Activated CD8-positive, alpha-beta memory T cell treated with anti-CD3 and anti-CD28 coated beads for 1 hour (primary cell): ENCODE measurements at places on chromosomes 4 and X.

DNA sequence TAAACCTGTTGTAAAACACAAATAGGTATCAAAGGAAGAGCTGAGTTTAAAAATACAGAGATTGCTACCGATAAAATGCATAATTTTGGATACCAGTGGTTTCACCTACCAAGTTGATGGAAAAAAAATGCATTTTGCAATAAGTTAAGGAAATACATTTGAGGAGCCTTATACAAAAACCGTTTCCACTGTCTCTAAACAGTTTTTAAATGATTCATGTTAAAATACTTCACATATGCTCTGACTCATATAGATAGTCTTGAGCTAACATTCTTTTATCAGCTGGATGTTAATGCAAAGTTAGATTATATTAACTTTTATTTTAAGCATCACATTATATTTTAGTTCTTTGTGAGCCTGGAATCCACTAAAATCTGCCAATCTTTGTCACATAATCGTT, 50.6 kb upstream of the ANKRD17 start:
- DNase-seq: no peak

DNA sequence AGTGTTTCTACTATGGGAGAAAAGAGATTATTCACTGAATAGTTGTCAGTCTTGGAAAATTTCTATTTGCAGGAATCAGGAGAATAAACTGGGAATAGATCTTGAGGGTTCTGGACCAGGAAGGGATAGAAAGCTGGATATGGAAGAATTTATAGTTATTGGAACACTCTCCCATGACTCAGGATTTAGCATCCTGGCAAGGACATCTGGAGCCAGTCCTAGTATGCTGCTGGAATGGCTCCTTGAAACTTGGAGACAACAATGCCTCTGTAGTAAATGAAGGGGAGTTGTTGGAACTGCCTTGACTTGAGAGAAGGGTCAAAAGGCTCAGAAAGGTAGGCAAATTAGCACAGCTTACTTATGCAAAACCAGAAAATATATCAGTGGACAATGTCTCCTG, 23.5 kb upstream of the THOC2 start:
- no peak for DNase-seq

GRCh38 chr4:174553031-174553430, 30.7 kb upstream of the HPGD start:
- no peak for DNase-seq

GRCh38 chr4:150923945-150924344, 91.1 kb downstream of the LRBA start:
- no peak for DNase-seq

DNA sequence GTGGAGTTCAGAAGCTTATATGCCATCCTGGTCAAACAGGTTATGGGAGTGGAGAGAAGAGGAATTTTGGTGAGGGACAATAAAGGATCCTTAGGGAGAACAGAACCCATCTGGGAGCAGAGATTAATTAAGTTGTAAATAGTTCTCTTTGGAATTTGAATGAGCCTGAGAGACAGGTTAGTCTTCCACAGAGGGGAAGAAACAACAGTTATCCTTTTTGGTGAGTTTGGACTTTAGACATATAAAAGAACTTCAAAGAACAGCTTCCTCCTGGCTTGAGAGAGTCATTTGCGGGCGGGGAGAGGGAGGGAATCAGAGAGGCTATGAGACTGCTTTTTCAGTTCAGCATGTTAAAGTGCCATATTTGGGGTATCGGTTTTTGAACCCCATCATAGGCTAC, 793.3 kb upstream of the MAGEB2 start:
- DNase-seq: no peak

- DNase-seq: no peak
Observed at GRCh38 chrX:38095971-38096529, 89.7 kb downstream of the SYTL5 start.

- no peak for DNase-seq
Observed at GRCh38 chr4:37927434-37927833, 32.8 kb upstream of the PTTG2 start.

DNA sequence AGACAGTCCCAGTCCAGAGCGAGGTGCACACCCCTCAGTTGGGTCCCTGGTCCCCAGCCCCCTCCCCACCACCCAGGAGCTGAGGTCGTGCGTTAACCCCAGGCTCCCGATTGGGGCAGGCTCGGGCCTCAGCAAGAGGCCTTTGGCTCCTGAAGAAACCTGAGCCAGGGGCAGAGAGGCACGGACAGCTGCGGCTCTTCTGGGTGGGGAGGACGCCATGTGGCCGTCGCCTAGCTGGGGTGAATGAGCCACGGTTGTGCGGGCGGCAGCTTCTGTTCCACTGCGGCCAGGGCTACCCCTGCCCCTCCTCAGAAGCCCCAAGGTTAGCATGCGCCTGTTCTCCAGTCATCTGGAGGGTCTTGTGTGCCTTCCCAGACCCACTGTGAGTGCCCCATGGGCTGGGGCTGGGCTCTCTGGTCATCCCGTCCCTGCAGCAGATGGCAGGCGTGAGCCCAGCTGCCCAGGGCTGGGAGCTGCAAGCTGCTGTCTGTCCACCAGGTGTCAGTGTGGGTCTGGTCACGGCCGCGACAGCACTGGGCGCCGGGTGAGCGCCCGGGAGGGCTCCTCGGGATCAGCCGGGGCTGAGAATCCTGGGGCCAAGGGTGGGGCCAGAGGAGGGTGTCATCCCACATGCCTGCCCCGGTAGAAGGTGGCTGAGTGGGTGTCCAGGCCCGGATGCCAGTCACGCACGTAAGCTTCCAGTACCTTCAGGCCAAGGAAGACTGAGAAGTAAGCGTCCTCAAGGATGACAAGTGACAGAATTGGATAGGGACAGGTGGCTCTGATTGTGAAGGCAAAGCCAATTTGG, 21.9 kb downstream of the ATP2B3 start:
- peak; percentile 12 for DNase-seq

GRCh38 chrX:153909024-153909979, 4.8 kb downstream of the AVPR2 start:
- DNase-seq: no peak

DNA sequence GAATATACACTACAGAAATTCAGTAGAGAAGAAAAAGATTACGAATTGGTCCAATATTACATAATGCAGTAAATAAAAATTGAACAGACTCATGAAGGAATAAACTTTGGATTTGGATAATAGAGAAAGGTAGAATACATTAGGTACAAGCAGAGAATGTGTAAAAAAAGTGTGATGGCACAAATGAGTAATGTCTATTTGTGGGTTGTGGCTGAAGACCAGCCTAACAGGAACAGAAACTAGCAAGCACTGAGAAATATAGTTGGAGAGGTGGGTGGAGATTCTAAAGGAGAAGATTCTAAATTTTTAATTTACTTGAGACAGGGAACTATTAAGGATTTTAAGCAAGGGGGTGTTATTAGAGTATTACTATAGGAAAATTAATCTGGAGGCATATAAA, 15.2 kb upstream of the CLOCK start:
- DNase-seq: no peak

- DNase-seq: no peak
Observed at GRCh38 chrX:56728752-56729151, 291 bp upstream of the NBDY start.

DNA sequence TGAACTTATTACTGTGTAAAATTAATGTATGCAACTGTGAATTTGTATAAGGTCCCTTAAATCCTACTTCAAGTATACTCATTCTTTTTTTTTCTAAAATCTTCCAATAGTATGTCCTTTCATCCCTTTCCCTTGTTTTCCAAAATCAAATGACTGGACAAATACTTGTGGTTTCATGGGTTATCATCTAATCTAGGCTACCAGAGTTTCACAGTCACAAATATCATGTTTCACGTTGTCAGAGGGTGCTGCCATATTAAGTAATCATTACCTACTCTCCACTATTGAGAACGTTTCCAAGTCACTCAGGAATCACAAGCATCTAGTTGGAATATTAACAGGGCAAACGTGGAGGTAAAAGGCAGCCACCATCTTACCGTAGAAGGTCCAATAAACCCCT, 1235.0 kb upstream of the TENM3 start:
- DNase-seq: no peak

- no peak for DNase-seq
Observed at GRCh38 chrX:47194194-47194787, 662 bp downstream of the UBA1 start.

GRCh38 chrX:1533058-1533457, 3.9 kb downstream of the P2RY8 start:
- no peak for DNase-seq

DNA sequence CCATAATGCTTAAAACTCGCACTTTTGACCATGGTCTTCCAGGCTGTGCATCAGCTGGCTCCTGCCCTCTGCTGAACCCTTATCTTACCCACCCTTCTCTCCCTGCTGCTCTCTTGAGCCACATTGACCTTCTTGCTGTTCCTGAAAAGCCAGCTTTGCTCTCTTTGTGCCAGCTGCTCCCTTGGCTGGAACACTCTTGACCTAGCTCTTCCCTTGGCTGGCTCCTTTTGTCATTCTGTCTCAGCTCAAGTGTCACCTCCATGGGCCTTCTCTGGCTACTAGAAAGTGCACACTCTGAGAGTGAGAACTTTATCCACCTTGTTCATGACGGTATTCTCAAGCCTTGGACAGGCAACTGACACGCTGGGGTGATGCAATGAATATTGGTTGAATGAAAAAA, 112.1 kb downstream of the MGST2 start:
- no peak for DNase-seq

- peak; percentile 47 for DNase-seq
Observed at GRCh38 chrX:131741103-131741581, 197.3 kb downstream of the OR13H1 start.

DNA sequence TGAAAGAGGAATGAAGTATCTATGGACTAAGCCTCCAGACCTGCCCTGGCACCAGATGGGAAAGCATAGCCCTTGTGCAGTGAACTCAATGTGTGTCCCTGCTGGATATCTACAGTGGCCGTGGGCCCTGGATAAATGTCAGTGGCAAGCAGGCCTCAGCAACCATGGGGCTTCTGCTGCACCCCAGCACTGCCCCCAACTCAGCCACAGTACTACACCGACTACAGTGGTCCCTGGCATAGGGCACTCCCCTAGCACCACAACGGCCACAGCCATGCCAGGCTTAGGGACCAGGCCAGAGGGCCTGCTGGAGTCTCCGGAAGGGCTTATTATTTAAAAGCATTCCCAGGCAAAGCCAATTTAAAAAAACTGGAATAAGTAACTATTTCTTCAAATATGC, 459.1 kb downstream of the SH2D1A start:
- no peak for DNase-seq

DNA sequence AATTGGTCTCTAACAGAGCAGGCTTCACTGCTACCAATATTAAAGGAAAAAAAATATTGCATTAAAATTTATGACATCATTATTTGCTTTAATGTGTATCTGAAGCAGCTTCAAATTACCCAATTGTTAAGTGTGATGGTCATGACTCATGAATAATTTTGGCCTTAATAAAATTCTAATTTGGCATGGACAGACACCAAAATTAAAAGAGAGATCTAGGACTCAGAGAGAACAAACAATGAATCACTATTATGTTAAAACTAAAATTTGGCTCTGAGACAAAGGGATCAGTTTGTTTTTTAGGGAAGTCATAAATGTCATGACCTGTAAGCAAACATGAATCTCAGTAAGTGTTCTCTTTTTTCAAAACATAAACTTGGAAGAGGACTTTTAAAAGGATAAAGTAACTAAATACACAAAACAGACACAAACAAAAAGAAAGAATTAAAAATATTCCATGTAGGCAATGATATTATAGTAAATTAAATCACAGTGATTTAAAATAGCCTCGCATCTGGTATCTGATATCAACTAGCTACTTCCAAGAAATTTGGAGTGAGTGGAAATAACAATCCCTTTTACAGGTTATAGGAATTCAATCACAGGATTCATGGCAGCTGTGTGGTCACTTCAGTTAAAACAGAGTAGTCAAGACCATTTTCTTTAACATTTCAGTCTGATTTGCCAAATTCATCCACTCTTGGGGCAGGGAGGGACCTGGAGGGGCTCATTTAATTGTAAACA, 11.6 kb downstream of the VEGFC start:
- DNase-seq: no peak

DNA sequence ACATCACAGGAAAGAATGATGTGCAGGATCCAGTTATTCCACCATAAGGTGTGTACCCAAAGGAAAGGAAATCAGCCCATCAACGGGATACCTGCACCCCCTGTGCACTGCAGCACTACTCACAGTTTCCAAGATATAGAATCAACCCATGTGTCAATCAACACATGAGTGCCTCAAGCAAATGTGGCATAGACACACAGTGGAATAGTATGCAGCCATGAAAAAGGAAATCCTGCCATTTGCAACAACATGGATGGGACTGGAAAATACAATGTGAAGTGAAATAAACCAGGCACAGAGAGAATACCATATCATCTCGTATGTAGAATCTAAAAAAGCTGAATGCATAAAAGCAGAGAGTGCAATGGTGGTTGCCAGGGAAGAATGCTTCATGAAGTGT, 53.3 kb downstream of the DHRSX start:
- DNase-seq: no peak

GRCh38 chrX:78111140-78111931, 7.3 kb downstream of the PGK1 start:
- no peak for DNase-seq

- DNase-seq: no peak
Observed at GRCh38 chr4:108031427-108032083, 41.9 kb downstream of the HADH start.

DNA sequence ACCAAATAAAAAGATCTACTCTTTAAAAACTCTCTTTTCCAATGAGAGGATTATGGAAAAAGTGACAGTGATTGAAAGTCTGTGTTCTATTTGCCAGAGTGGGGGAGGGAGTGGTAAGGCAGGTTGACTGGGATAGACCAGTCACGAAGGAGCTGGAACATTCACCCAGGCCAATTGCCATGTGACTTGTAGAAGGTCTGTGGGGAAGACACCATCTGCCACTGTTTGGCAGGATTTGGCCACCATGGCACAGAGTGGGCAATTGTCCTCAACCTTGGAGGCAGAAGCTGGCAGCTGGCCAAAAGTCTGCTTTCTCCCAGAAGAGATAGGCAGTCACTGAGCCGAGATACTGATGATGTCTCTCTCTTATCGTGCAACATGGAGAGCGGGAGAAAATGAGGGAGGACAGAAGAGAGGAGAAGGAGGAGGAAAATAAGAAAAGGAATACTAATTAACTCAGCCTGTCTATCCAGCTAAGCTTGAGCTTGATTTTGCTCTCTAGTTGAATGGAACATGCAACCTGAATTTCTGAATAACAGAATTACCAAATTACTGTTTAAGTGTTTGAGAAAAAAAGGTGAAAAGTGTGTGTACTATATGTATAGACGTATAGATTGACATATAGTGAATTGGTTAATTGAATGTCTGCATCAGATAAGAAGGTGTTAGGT, 267.1 kb downstream of the ARHGAP24 start:
- no peak for DNase-seq
